Stimulated activated CD4-positive, alpha-beta T cell treated with anti-CD3 and anti-CD28 coated beads, Interleukin-2, amount 100 ng/mL, for 48 hours (primary cell): ENCODE measurements at places on chromosomes 2 and 18.

DNA sequence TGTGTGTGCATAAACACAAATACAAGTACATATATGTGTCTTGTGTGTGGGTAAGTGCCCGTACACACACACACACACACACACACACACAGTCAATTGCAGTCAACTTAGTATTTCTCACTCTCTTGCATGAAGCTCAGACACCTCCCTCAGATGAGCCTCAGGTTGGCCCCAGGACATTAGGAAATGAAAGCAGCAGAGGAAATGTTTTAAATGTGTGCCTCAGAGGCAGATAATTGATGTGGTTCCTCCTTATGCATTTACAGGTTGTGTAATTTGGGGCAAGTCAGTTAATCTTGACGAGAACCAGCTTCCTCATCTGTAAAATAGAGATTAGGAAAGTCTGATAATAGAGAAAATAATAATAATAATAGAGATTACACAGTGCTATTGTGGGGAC, 814.0 kb upstream of the ID2 start:
- no peak for DNase-seq

DNA sequence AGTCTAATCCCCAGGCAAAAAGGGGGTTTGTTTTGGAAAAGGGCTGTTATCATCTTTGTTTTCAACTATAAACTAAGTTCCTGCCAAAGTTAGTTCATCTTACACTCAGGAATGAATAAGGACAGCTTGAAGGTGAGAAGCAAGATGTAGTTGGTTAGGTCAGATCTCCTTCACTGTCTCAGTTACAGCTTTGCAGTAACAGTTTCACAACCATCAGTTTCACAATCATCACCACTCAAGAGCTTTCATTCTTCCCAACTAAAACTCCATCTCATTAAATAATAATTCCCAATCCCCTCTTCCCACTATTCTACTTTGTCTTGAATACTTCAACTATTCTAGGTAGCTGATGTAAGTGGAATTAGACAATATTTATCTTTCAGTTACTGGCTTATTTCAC, 200.9 kb downstream of the NYAP2 start:
- no peak for DNase-seq

- DNase-seq = no peak
Observed at GRCh38 chr2:71526141-71526540, 72.8 kb downstream of the DYSF start.

DNA sequence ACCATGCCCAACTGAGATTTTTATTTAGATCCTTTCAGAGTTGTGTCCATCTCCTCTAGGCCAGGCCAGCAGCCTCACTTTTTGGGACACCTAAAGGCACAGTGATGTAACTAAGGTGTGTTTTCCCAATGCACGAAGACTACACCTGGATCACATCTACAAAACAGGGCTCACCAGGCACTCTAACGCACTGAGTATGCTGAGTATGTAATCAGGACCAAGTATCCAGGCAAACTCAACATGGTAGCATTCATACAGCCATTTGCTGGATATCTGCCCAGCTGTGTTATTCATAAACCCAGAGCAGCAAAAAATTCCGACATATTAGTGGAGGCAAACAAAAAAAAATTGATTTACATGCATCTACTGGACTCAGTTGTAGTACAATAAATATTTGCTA, 33.8 kb downstream of the LPIN2 start:
- no peak for DNase-seq

DNA sequence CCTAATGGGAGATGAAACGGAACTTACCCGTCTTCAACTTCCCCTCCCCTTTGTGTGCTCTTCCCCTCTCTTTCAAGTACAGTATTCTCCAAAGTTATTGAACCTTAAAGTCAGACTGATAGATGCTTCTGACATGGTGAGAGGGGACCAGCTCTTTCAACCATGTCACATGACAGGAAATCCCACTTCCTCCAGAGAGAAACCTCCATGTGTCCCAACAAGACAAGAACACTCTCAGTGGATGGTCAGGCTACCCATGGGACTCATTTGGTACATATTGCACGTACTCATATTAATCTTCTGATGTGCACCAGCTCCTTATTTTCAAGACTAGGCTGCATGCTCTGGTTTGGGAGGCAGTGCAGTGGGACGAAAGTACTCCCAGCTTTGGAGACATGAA, 44.6 kb upstream of the REG3G start:
- no peak for DNase-seq

GRCh38 chr2:240295256-240296103, 140.0 kb upstream of the GPC1 start:
- no peak for DNase-seq
